ENCODE measurements at places on chromosomes 2 and 18.

DNA sequence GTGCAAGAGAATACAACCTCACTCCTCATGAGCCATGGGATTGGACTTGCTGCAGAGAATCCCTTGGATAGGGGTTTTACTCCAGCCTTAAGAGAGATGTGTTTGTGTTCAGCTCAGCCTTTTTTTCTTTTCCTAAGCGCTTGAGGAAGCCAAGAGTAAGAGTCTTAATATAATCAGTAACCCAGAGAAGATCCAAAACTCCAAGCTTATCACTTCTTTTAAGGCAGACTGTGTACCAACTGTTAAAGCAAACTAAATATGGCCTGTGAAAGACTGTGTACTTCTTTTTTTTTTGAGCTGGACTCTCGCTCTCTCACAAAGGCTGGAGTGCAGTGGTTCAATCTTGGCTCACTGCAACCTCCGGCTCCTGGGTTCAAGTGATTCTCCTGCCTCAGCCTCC is 30.4 kb downstream of the MSGN1 start:
- DNase-seq, result no peak

DNA sequence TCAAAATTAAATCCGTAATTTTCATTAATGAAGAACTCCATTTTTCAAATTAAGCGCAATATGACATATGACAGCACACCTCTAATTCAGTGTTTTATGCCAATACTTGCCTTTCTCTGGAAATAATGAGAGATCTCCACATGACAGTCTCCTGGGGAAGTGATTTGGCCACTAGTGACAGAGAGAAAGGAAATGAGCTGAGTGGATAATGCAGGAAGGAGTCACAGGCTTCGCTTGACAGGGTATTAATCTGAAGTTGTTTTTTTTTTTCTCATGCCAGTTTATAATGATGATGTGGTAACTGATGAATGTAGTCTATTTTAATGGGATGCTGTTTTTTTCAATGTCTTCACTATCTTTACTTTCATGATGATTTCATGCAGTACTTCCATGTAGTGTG is 1079.4 kb upstream of the GYPC start:
- DNase-seq, result no peak

GRCh38 chr2:14952400-14952963 is 320.0 kb downstream of the LRATD1 start:
- DNase-seq, result no peak

DNA sequence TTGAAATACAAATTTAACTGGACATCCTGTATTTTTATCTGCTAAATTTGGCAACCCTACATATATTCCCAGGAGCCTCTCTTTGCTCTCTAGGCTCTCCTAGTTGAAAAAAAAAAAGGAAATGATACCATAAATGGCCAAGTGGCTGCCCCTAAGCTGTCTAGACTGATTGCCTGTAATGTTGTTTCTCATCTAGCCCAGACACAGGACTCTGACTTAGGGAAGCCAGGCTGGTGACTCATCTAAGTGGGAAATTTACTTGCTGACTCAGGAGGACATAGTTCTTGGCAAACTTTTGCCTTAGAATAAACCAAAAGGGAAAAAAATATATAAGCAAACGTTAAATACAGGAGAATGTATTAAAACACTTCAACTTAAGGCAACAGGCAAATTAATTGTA is 14.6 kb upstream of the ITGAV start:
- no peak for DNase-seq

GRCh38 chr18:9506046-9506792 is 30.9 kb downstream of the RALBP1 start:
- no peak for DNase-seq

DNA sequence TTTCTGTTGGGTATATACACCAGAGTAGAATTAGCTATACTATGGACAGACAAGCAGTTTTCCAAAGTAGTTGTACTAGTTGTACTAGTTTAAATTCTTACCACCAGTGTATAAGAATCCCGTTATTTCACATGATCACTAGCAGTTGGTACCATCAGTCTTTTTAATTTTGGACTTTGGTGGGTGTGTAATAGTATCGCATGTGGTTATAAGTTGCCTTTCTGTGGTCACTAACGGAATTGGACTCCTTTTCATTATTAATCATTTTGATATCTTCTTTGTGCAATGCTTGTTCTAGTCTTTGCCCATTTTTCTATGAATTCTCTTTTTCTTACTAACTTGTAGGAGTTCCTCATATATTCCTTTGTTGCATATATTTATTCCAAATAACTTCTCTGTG is 89.8 kb downstream of the ASXL2 start:
- DNase-seq, result no peak

- no peak for DNase-seq
Observed at GRCh38 chr2:46042207-46042637, 255.0 kb upstream of the EPAS1 start.

DNA sequence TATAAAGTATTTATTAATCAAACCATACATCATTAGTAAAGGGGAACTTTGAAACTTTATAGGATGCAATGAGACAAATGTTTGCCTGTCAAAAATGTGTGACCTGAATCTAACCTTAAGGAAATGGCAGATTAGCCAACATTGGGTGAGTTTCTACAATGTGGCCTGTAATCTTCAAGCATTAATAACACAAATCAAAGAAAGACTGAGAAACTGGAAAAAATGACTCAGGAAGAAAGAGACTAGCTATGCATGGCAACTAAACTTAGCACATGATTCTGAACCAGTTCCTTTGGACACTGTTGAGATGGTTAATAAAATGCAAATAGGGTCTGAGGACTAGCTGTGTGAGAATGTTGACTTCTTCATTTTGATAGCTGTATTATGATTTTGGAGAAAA is 628.6 kb upstream of the ID2 start:
- DNase-seq, result no peak

DNA sequence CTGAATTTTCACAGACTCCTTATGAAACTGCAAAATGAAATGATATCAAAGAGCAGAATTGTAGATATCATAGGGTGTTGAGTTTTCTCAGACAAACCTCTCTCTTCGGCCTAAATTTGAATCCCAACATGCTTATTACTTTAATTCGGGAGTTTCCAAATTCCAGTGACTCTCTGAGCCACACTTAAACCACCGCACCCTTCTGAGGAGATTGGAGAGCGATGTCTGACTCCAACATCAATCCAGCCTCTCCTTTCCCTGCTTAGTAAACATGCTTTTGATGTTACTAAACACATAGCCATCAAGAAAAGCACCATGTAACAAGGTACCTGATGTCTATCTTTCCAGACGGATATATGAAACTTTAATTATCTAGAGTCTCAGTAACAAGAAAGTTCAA is 103.1 kb upstream of the ARHGAP28 start:
- no peak for DNase-seq

DNA sequence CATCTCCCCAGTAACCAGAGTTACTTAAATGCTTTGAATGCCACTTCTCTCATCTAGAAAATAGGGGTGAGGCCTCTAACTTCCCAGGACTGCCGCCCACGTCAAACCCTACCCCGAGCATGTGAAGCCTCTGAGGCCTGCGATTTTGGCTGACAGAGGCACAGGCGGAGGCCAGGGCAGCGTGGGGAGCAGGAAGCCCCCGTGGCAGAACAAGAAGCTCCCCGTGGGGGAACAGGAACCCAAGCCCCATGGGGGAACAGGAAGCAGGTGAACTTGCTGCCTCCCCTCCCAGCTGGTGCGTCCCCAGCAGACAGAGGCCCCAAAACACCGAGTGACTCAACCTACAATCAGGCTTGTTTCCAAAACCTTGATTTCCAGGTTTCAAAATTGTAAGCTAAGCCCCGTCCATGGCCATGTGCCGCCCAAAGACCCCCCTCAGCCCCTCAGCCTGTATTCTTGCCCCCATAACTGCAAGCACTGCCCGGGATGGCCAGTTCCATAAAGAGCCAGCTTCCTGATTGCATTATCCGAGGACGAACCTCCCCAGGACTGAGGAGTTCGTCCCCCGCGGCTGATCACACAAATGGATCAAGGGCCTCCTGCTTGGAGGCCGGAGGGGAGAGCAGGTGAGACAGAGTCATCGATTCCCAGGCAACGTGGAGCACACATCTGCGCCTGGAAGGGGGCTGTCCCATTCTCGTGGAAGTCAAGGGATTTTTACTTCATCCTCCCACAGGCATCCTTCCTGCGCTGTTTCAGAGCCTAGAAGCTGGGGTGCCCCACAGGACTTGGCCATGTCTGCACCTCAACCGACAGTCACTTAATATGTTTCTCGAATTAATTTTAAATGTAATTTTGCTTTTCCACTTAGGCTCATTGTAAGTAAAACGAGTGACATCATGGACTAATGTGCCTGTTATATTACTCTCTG is 36.3 kb upstream of the CTDP1 start:
- DNase-seq, result peak; percentile 35

- no peak for DNase-seq
Observed at GRCh38 chr2:187055463-187055862, 206.5 kb upstream of the ZSWIM2 start.

DNA sequence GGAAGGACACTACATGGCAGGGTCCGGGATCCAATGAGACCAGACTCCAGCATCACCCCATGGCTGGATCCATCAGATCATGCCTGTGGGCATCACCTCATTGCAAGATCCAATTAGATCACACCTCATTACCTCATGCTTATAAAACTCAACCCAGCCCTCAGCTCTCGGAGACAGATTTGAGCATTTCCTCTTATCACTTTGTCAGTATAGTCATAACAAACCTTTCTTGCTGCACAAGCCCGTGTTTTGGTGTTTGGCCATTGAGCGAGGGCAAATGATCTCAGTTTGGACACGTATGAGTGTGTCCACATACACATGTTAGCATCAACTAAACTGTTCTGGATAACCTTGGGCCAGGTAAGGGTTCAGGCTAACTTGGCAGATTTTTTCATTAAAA is 58.8 kb downstream of the CCDC195 start:
- DNase-seq, result no peak

DNA sequence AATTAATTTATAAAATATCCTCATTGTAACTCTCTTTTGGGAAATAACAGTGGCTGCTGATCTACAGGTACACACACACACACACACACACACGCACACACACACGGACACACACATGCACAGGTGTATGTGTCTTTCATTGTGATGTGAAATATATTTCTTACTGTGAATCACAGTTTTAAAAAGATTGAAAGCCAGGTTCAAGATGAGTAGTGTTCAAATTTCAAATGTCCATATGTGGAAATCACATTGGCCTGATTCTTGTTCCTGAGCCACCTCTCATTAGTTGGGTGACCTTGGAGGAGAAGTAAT is 372.4 kb downstream of the ALK start:
- DNase-seq, result no peak

DNA sequence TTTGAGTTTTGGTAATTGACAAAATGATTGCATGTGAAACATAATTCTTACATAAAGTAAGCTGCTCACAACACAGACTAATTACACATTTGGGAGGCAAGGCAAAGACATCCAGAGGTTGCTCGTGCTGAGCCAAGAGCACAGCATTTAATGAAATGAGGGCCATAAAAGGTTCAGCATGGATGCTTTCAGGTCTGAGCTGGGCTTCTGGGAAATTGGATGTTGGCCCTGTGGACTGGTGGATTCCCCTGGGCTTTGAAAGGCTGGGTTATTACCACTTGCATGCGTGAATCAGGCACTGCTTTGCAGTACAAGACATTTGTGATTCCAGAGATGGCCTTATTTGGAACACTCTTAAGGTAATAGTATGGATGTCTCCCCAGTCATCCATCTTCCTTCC is 533.5 kb upstream of the NRP2 start:
- no peak for DNase-seq

DNA sequence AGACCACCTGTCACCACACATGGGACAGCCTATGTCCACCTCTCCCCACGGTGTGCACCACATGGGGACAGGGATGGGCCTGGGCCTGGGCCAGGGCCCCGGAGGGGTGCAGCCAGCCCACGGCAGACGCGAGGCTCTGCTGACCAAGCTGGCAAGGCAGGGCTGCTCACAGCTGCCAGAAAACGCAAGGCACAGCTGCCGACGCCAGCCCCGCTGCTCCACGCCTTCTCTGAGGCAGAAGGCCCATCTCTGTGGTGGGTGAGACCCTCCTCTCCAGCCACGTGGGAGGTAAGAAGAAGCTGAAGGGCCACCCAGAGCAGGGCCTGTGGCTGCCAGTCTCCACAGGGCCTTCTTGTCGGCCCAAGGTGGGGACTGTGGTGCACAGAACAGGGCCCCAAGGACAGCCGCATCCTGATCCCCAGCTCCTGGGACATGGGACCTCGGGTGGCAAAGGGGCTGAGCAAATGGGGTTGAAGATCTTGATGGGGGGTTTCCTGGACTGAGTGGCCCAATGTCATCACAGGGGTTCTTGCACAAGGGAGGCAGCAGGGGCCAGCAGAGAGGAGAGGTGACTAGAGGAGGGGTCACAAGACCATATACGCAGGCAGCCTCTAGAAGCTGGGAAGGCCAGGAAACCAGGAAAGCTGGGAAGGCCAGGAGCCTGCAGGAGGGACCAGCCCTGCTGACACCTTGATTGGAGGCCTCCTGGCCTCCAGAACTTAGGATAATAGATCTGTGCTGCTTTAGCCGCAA is 72.3 kb downstream of the NDUFA10 start:
- no peak for DNase-seq

- peak; percentile 59 for DNase-seq
Observed at GRCh38 chr2:109510136-109511028, 103.4 kb downstream of the SEPTIN10 start.

GRCh38 chr18:58511897-58512581 is 116.9 kb downstream of the ALPK2 start:
- DNase-seq, result no peak

- DNase-seq, result no peak
Observed at GRCh38 chr2:62396880-62397279, 109.1 kb downstream of the TMEM17 start.

- DNase-seq, result no peak
Observed at GRCh38 chr2:14420851-14421250, 211.7 kb upstream of the LRATD1 start.

DNA sequence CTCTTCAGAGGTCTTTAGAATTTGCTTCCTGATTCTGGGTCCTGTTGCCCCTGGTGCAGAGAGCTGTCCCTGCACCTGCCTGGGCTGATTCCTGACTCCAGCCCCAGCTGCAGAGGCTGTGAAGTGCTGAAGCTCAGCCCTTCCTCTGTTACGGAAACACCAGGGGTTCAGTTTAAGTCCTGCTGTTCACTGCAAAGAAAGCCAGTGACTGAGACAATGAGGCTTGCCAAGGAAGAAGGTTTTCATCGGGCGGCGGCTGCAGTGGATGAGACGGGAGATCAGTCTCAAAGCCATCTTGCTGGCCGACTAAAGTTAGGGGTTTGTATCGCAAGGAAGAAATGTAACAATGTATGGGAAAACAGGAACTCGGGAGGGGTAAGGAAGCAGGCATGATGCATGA is 142.4 kb upstream of the ZNF236 start:
- no peak for DNase-seq
